ENCODE measurements at places on chromosomes 13 and 19. TPM values are rescaled to one million over a fixed set of nuclear protein-coding genes. Genes with fewer than 3 reads are reported as not detected.

Gene FCAR
- 1.0 TPM for total RNA-seq

Gene LILRB1
- total RNA-seq: 1.0 TPM

Gene KLC3
- 0.52 TPM for total RNA-seq

Gene FAM216B
- total RNA-seq: not detected

Gene PLPPR3
- 0.52 TPM for total RNA-seq

Gene FFAR3
- total RNA-seq: not detected

Gene NKPD1
- not detected for total RNA-seq

Gene SOHLH2
- 3.1 TPM for total RNA-seq

Gene HS6ST3
- 0.52 TPM for total RNA-seq

Gene DACH1
- total RNA-seq: 6.8 TPM

Gene PCDH20
- 2.6 TPM for total RNA-seq

Gene MBD3L2
- not detected for total RNA-seq

Gene CNN2
- 40.2 TPM for total RNA-seq

Gene CCDC70
- total RNA-seq: not detected

Gene IGFL2
- not detected for total RNA-seq

Gene TNFAIP8L1
- 5.7 TPM for total RNA-seq

Gene SERPINE3
- not detected for total RNA-seq

Gene KRTDAP
- total RNA-seq: not detected

Gene FFAR1
- total RNA-seq: not detected

Gene KLK2
- total RNA-seq: not detected

Gene RFXAP
- total RNA-seq: 5.2 TPM

Gene CCL25
- total RNA-seq: not detected

Gene ZNF112
- 5.7 TPM for total RNA-seq

Gene OVOL3
- not detected for total RNA-seq

Gene IL17D
- 7.3 TPM for total RNA-seq

Gene CEACAM21
- 1.6 TPM for total RNA-seq

Gene RASIP1
- total RNA-seq: 23.5 TPM

Gene TYROBP
- 9.9 TPM for total RNA-seq

Gene RGCC
- total RNA-seq: 28.2 TPM

Gene OR7C1
- not detected for total RNA-seq

Gene WASF3
- total RNA-seq: 4.7 TPM

Gene MUC16
- not detected for total RNA-seq

Gene GNA15
- 3.1 TPM for total RNA-seq

Gene CCNA1
- total RNA-seq: 0.52 TPM

Gene PSG4
- total RNA-seq: not detected

Gene TJP3
- not detected for total RNA-seq

Gene TRPC4
- total RNA-seq: 1.6 TPM

Gene TFDP1
- total RNA-seq: 30.8 TPM

Gene ZNF677
- total RNA-seq: 18.8 TPM
